Effector memory CD4-positive, alpha-beta T cell (primary cell): ENCODE measurements at places on chromosomes 2 and 18.

- no peak for DNase-seq
These were observed 56.2 kb downstream of the DDX1 start for GRCh38 chr2:15647622-15648590.

DNA sequence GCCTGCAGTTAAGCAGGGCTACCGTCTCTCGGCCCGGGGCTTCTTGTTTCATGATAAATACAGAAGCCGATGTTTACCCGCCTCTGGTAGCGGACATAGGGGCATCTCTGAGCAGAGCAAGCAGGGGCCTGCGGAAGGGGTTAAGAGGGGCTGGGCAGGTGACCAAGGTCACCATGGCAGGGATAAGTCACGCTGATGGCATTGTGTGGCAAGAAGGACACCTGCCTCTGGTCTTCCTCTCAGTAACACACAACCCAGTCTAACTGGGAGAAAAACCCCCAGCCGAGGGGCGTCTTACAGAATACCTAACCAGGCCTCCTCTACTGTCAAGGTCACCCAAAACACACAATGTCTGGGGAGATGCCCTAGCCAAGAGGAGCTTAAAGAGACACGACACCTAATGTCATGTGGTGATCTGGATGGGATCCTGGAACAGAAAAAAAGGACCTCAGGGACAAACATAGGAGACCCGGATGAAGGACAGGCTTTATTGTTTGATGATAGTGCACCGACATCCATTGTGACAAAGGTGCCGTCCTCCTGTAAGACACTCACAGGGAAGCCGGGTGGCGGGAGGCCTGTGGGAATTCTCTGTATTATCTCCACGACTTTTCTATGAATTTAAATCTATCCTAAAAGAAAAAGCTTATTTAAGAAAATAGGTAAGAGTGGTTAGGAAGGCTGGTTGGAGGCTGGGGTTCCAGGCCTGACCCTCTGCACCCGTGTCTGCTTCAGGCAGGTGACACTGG, 24.8 kb downstream of the SH3BP4 start:
- DNase-seq: no peak

DNA sequence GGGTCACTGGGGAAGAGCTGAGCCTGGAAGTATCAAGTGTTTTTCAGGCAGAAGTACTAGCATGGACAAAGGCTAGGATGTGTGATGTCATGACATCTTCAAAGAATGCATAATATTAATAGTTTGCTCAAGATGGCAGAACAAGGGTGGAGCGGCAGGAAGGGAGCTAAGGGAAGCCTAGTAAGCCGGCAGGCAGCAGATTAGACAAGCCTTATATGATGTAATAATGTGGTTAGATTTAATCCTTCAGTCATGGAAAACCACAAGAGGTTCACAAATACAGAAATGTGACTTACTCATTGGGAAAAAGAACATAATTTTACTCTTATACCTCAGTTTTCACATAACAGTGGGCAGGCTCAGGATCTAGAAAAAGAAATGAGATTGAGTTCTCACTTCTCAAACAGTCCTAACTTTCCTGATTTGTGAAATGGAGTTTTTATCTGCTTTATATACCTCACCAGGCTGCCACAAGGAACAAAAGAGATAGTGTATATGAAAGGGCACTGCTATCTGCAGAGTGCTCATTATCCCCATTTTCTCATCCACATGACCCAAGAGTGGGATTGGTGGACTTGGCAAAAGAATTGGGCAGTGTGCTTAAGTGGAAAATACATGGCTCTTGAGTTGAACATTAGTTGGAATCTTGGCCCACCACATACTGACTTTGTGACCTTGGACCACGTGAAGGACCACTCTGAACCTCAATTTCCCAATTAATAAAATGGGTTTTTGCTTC, 89.1 kb upstream of the LHCGR start:
- DNase-seq: no peak

DNA sequence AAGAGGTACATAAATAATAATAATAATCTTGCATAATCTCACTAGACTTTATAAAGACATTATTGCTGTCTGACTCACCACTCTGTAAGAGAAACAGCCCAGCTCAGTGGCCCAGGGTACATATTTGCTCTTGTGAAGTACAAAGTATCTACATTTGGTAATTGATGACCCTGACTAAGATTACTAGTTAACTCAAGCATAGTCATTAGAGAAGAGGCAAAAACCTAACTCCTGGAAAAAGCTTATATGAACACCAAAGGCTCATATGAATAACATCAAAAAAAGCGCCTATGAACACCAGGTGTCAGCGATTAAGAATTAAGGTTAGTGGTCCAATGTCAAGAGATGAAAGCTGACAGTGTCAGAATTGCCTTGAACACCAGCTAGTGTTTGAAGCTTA, 38.4 kb downstream of the RAD51AP2 start:
- DNase-seq: no peak

GRCh38 chr18:7603259-7604000, 36.3 kb downstream of the PTPRM start:
- DNase-seq: no peak
